ENCODE measurements at places on chromosomes 7 and 10.

- no peak for DNase-seq
Observed at GRCh38 chr7:131723926-131724325, 167.5 kb upstream of the PODXL start.

DNA sequence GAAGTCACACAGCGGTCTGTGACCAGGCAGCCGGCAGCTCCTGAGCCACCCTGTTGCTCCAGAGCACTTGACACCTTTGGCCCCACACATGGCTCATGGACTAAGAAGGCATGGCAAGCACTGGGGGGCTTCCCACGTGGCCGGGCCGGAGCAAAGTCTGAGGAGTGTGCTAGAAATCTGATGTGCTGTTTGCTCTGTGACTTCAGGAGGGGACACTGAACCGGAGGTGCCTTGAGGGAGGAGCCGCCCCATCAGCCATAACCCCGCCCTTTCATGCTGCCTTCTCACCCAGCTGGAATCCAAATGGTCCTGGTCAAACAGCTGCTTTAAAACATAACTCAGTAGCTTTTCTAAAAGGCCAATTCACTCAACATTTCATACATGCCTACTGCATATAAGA, 33.5 kb downstream of the PROSER2 start:
- no peak for DNase-seq

DNA sequence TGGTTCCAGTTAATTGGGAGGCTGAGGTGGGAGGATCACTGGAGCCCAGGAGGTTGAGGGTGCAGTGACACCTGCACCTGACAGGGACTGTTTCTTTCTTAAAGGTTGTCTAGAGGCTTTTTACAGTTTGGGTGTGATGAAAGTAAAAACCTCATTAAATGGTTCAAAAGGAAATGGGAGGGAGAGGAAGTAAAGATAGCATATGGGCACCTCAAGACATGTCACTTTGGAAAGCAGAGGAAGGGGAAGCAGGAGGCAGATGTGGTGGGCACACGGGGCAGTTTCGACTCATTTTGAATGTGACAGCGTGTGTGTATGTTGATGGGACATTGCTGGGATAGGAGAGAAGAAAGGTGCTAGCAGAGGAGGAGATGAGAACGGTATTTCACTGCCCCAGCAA, 203.1 kb downstream of the MLLT10 start:
- DNase-seq = no peak

DNA sequence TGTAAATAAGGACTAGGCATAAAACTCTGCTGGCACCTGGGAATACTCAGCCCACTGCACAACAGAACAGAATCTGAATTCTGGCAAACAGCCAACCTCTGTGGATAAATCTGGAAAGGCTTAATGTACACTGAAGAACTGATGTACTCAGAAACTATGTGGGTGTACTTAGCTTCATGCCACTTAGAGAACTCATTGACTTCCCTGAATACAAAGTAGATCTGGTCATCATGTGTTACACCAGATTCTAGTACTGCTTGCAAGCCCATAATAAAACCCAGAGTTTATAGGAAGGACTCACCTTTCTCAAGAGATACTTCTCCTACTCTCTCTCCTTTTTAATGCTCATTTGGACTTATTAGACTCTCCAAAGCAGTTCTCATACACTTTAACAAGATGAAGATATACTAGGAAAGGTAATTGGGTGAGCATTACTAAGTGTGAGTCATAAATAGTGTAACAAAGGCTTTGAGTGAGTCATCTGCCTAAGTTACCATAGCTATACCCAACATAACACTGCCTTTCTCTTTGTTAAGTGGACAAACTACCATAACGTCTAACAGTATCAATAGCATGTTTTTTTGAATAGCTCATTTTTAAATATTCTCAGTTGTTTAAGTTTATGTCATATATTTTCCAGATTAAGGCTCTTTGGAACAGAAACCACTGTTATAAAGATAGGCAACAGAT, 309.1 kb downstream of the MDFIC start:
- DNase-seq = peak; percentile 80

GRCh38 chr10:127922675-127923366, 15.9 kb downstream of the PTPRE start:
- peak; percentile 95 for DNase-seq

GRCh38 chr10:100636848-100637553, 101.3 kb downstream of the HIF1AN start:
- no peak for DNase-seq

DNA sequence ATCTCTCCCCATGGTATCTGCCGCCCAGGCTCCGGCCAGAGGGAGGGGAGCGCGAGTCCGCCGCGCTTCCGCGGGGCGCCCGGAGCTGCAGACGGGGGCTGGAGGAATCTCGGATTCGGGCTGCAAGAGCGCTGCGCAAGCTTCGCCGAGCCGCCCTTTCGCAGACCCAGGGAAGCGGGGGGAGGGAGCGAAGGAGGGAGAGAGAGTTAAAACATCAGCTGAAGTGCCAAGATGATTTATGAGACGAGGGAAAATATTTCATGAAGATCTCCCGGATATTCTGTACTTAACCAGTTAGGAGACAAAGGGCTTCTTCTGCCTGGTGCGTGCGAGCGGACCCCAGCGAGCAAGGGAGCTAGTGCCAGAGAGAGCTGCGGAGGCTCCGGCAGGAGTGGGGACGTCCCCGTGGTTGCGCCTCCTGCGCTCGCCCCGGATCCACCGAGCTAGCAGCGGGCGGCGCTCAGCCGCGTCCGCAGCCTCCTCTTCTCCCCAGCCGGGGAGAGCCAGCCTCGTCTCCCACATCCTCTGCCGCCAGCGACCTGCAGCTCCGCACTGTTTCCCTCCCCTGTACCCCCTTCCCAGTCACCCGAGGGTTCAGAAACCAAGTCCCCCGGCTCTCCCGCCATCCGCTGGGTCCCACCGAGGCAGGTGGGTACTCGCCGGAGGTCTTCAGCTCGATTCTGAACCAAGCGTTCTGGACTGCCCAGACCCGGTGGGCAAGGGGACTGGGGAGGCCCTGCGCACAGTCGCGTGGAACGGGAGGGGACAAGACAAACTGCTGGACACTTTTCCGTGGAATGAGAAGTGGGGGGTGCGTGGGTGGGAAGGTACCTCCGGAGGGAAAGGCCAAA, 1.0 kb upstream of the PAX2 start:
- no peak for DNase-seq

GRCh38 chr10:47378183-47378510, 5.9 kb downstream of the ZNF488 start:
- no peak for DNase-seq

DNA sequence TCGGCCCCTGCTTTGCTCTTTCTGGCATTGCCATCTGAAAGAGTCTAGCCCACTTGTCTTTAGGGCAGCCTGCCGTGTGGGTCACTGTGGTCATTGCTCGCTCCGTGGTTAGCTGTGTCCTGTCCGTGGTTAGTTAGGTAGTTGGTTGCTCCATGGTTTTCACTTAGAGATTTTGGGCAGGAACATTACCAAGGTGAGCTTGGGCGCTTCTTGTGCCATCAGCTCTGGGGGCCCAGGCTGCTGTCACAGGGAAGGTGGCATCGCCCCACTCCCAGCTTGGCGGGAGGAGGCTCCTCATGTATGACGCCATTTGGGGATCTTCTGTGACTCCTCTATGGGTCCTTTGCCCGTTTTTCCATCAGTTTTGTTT, 53.1 kb downstream of the INPP5A start:
- DNase-seq = no peak

DNA sequence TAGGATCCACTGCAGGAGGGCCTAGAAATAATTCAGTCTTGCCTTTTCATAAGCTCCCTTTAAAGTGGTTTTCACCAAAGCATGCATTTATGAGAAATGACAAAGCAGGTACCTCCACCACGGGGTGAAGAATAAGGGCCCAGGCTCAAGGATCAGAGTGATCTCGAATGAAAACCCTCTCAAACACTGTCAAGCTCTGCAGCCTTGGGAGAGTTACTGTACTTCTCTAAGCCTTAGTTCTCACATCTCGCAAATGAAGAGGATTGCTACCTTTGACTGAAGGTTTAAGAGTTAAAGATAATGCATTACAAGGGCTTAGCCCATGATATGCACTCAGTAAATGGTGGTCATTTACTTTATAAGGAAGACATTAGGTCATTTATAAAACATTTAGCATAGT, 81.7 kb downstream of the CUBN start:
- DNase-seq = no peak

DNA sequence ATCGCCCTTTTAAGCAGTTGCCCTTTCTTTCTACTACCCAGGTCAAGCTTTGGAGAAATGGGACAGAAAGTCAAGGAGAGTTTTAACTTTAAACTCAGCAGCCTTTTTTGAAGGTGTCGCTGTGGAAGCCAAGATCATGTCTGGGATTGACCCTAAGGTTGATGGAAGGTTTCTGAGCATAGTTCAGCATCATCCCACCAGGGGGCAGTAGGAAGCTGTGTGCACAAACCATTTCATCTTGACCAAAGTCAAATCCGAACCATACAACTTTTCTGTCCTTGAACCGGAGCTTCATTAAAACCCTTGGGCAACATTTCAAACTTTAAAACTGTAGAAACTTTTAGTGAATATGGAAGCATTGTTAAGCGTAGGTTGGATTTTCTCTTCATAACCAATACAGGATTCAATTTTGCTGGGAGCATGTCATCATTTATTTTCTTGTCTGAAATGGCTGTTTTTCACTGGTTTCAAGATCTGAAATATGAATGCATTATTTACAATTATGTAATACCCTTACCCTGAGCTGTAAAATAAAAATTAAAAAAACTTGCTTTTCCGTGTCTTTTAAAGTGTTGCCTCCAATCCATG, 214.4 kb upstream of the KIAA1217 start:
- DNase-seq = peak; percentile 44

GRCh38 chr10:28478646-28479045, 54.3 kb upstream of the WAC start:
- no peak for DNase-seq

GRCh38 chr7:84665339-84665738, 470.8 kb upstream of the SEMA3A start:
- no peak for DNase-seq

GRCh38 chr7:146185844-146186243, 69.2 kb downstream of the CNTNAP2 start:
- no peak for DNase-seq

DNA sequence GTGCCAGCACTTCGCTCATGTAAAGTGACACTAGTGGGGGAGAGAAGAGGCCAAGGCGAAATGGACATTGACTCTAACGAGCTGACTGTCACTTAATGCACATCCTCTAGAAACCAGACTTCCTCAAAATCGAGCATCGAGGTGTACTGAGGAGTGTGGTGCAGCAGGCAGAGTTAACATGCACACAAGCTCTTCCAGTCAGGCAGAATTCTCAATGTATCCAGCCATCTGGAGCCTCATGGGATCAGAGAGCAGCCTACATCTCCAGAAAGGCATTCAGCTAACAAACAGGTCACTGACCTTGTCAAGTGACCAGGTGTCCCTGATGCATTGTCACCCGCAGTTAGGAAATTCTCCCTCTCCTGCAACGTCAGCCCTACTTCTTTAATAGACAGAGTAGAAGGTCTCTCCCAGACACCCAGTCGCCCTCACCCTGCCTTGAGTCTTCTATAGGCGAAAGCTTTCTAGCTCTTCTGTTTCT, 259.8 kb upstream of the AOAH start:
- DNase-seq = no peak

GRCh38 chr10:53664282-53665019, 891.9 kb upstream of the MBL2 start:
- DNase-seq = no peak

GRCh38 chr7:125061776-125062397, 132.3 kb upstream of the POT1 start:
- DNase-seq = peak; percentile 79

DNA sequence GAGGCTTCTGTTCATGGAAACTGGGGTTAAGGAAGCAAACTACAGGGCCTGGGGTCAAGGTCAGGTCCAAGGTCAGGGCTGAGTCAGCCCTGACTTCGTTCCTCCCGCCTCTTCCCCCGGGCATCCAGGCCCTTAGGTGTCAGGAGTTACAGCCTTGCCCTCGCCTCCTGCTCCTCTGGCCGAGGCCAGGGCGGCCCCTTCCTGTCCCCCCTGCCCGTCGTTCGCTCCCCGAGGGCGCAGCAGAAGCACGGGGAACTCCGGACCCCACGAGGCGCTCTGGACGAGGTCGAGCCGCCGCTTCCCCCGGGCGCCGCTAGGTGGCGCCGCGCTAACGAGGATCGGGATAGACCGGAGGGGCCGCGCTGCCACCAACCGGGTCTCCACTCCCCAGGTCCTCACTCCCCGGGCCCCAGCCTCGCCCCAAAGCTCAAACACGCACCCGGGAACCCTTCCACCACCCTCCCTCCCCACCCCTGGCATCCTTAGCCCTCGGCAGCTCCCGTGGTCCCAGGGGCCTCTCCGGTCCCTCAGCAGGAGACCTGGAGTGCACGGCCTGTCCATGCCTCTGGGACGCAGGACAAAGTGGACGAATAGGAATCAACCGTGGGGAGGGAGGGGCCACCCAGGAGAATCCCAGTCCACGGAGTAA, 59.2 kb upstream of the MYL10 start:
- DNase-seq = peak; percentile 29

- no peak for DNase-seq
Observed at GRCh38 chr7:49344556-49344955, 420.2 kb downstream of the CDC14C start.

- DNase-seq = no peak
Observed at GRCh38 chr7:98870807-98871491, 1.1 kb upstream of the TMEM130 start.

DNA sequence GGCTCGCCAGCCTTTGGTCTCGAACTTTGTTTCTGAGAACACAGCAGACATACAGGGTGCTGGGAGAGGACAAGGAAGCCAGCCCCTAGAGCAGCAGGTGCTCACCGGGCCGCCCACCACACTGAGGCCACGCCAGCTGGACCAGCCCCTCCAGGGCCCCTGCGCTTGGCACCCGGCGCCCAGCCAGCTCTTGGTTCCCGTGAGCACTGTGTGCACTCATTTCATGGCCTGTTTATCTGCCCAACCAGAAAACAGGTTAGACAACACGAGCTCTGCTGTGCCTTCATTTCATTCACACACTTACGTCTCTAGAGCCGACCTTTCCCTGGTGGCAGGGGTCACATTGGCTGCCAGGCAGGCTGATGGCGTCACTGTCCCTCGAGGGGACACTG, 104.0 kb downstream of the CYTH3 start:
- no peak for DNase-seq

DNA sequence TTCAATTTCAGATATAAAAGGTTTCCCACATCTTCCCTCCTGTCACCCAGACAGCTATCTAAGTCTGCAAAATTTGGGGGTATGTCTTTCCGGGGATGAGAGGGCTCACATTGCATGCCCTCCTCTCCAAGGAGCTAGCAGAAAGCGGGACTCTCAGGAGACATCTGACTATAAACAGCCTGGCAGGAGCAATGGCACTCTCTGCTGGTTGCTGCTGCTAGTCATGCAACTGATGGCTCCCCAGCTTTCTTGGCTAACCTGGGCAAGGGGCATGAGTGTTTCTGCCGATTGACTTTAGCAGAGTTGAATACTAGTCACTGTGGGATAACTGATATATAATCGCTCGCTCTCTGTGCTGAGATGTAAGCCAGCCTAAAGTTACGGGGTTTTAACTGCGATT, 12.0 kb downstream of the TBX20 start:
- DNase-seq = no peak

DNA sequence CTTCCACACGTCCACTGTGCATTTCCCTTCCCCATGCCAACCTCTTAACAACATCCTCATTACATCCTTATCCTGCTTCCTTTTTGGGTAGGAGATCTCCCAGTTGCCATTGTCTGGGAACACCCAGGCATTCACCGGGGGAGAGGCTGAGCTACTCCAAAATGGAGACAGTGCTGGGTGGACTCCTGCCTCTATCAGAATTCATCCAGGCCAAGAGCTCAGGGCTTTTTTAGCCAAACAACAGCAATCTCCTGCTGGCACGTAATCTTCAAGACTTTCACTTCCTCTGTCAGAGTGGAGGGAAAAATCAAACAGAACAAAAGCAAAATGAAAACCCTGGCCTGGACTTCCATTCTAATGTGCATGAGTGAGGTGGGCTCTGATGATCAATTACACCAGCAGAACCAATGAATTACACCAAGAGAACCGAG, 245.0 kb downstream of the PRPF18 start:
- DNase-seq = no peak
